NCI-H774 (cell line): ENCODE measurements at places on chromosomes 6 and 20.

GRCh38 chr6:338815-339262 lies 46.6 kb downstream of the DUSP22 start:
- DNase-seq, result no peak

DNA sequence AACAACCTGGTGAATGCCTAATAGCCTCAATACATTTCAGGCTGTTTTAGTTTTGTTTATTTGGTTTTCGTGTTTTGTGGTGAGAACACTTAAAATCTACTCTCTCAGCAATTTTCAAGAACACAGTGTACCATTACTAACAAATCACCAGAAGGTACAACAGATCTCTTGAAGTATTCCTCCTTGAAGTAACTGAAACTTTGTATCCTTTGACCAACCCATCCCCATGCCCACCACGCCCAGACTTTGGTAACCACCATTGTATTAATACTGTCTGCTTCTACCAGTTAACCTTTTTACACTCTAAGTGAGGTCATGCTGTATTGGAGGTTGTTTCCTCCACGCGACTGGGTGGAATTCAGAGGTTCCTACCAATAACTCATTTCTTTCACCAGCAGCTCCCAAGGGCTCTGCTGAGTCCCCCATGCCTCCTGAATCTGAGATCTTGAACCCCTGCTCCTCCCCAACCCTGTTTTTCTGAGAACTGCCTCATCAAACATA lies 5.7 kb upstream of the TRIM40 start:
- DNase-seq, result no peak

DNA sequence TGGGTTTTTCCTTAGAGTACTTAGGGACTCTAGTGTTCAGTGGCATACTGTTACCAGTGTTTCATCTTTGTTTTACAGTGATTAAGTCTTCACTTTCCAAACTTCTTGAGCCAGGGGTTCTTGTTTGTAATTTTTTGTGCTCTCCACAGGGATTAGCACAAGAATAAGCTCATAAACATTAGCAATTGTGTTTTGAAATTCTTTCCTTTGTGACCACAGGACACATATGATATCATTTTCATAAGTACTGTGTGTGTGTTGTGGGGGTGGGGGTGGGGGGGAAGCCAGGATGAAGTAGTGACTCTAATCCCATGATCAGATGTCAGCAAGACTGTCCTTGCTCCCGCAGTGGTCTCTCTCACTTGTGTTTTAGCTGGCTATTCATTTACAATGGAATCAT lies 101.5 kb upstream of the SCP2D1 start:
- DNase-seq, result no peak

- peak; percentile 74 for DNase-seq
Measured at GRCh38 chr6:138590796-138591709, 91.8 kb upstream of the NHSL1 start.

DNA sequence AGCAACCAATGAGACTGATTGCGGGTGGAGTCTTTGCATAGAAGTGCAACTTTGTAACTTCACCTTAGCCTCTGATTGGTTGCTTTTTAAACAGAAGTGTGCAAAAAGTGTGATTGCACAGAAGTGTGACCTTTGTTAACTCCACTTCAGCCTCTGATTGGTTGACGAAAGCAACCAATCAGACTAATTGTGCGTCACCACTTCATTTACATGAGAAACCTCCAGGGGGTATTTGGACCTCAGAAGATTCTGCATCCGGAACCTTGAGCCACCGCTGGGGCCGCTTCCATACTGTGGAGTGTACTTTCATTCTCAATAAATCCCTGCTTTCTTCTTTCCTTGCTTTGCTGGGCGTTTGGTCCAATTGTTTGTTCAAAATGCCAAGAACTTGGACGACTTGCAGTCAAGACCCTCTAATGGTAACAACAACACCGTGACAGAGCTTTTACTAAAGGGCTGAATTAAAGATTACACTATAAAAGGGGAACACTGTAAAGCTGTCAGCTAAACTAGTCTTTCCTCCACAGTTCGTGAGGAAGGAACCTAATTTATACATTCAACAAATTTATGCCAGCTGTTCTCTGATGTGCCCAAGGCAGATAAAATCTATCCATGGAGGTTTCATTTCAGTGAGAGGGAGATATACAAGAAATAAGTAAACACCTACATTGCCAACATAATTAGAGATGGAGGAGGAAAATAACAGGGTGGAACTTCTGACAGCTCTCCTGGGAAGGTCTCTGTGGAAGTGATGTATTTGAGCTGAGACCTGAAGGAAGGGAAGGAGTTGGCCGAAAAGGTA lies 1.4 kb upstream of the HECA start:
- DNase-seq, result no peak
